ENCODE measurements at places on chromosomes 2 and 18.

GRCh38 chr2:55048508-55049042 lies 1.7 kb downstream of the RTN4 start:
- DNase-seq: no peak

DNA sequence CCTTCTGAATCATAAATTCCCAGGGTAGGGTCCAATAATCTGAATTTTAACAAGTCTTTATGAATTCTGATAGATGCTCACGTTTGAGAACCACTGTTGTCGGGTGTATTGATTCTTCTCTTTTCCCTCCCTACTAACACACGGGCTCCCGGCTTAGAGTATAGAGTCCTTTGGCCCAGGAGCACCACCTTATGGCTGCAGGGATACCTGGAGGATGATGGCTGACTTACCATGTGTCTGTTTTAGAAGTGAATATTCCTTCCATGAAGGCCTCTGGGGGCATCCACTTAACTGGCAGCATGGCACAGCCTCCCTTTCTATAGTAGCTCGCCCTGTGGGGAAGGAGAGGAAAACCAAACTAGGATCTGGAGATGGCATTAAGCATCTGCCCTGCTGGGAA lies 91.7 kb downstream of the CLIP4 start:
- DNase-seq: no peak

- peak; percentile 57 for DNase-seq
Observed at GRCh38 chr2:191758518-191759507, 80.9 kb downstream of the NABP1 start.

DNA sequence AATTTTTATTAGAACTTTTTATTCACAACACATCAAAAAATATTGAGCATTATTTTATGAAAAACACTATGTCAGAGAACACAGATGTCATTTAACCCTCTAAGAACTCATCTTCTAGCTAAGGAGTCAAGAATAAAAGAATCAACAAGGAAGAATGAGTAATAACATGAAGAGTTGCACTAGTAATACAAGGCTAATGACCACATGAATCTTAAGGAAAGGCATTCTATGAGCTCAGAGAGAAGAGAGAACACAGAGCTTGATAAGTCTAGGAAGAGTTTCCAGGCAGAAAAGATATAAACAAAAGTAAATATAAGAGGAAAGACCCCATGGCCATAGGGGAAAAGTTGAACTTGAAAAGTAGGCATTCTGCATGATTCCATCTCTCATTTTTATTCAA lies 166.5 kb downstream of the MAIP1 start:
- no peak for DNase-seq

DNA sequence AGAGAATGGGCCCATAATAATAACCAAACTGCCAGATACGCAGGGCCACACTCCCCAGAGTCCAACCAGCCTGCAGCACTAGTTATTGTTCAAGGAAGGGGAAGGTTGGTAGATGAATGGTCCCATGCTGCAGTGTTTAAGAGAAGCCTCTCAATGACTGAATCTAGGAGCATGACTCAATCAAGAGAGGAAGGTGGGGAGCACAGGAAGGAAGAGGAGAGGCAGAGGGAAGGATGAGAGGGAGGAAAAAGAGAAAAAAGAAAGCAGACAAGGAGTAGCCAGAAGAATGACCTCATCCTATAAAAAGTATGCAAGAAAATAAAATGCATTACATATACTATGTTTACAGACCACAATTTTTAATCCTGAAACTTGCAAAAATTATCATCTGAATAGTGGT lies 174.5 kb downstream of the TCF4 start:
- no peak for DNase-seq

GRCh38 chr2:109452318-109453305 lies 161.2 kb downstream of the SEPTIN10 start:
- no peak for DNase-seq

- no peak for DNase-seq
Observed at GRCh38 chr2:201084863-201085262, 13.1 kb downstream of the NDUFB3 start.

GRCh38 chr2:65666156-65666725 lies 233.8 kb upstream of the SPRED2 start:
- DNase-seq: no peak

DNA sequence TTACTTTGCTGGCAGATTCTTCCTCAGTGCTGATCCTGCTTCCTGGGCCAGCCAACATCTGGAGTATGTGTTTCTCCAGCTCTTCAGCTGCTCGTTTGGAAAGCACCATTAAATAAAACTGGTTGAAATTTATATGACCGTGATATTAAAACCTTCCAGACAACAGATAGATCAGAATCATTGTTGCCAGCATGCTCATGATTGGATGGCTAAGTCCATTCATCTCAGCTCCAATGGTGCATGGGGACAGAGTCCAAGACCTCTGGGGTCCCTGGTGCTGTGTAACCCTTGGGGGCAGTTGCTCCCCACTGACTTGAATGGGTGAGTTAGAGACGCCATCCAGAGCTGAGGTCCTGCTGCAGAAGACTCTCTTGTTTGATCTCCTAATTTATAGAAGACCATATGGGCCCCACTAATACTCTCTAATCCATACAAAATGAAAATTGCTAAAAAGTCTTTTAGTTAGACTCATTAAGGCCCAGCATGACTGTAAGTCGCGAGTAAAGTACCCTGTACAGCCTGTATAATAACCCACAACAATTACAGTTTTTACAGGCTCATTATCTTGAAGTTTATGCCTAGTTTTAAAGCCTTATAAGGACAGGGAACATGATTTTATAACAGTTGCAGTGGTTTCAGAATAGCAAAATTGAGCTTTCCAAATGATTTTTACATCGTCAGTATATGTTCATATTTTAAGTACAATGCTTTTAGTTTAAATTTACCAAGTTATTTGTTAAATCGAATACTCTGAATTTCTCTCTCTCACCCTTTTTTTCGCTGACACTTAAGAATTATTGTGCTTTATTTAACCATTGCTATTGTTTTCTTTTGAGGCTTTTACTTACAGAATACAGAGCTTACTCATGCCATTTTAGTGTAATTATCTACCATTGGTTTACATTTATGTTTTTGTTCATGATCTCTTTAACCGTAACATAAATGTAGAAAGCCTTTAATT lies 60.0 kb downstream of the CABLES1 start:
- no peak for DNase-seq

GRCh38 chr2:17649026-17649425 lies 104.6 kb downstream of the SMC6 start:
- no peak for DNase-seq

DNA sequence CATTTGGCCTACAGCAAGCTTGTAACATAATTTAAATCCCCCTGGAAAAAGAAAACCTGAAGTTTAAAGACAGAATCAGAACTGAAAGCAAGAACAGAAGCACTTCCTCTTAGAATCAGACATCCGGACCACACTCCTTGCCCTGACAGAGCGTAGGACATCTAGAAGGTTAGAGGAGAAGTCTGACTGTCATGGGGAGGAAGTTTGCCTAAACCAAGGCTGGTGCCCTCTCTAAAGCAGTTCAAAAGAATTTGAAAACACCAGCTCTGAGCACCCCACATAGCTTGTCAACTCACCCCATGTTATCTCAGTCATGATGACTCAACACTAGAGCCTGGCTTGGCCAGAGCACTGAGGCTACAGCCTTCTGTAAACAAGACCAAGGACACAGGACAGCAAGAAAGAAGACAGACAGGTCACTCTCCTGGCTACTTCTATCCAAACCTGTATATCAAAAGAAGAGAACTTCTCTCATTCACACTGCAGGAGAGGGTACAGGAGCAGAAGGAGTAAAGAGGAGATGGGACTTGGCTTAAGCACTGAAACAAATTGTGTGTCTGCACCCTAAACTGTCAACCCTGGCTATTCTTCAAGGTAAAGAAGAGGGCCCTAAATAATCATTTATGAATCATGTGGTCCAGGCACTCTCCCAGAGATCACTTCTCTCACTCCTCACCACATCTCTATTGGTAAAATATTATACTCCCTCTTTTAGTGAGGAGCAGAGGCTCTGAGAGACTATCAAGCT lies 198.6 kb downstream of the MEMO1 start:
- DNase-seq: no peak

- DNase-seq: no peak
Observed at GRCh38 chr2:152573168-152573567, 144.1 kb downstream of the PRPF40A start.

GRCh38 chr2:65579506-65580235 lies 147.3 kb upstream of the SPRED2 start:
- no peak for DNase-seq

DNA sequence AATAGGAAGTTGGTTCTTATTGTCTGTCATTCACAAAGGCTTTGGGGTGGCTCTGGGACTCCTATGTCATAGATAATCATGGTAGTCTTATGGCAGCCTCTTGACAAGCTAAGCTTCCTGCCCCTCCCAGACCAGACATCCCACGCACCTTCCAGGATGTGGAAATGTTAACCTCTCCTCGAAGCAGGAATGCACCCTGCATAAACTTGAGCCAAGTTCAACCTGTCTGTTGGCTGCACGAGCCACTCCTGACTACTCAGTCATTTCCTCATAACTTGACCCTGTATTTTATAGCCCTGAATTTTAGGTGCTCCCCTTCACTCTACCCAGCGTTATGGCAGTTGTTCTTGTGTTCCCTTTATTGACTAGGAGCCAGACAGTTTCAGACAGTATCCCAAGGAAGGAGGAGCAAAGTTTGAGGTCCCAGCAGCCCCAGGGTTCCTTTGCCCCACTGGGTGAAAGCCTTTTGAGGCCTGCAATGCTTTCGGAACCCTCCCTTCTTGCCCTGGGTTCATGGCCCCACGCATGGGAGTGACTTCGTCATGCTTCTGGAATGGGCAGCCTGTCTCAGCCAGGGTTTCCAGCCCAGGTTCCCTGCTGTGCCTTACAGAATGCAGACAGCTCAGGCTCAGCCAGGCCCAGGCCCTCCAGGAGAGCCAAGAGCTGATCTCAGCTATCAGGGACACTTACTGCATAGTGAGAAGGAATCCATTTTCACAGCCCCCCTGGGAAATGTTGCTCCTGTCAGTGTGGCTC lies 15.6 kb upstream of the INO80C start:
- no peak for DNase-seq

GRCh38 chr2:123692121-123692520 lies 333.0 kb upstream of the CNTNAP5 start:
- no peak for DNase-seq

DNA sequence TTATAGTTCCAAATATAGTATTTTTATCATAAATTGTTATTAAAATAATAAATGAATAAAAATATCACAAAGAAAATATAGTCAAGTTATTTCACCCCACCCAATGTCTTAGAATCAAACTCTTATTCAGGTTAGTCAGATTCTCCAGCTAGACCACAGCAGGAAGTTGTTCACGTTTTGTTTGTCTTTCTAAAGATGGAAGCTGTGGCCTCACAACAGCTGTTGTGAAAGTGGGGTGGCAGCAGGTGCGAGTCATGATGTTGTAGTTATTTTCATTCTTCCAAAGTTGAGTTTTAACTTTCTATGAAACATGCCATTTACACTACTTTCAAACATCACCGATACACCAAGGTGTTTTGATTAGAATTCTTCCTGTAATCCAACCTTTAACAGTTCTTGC lies 272.9 kb downstream of the SLC8A1 start:
- DNase-seq: no peak

DNA sequence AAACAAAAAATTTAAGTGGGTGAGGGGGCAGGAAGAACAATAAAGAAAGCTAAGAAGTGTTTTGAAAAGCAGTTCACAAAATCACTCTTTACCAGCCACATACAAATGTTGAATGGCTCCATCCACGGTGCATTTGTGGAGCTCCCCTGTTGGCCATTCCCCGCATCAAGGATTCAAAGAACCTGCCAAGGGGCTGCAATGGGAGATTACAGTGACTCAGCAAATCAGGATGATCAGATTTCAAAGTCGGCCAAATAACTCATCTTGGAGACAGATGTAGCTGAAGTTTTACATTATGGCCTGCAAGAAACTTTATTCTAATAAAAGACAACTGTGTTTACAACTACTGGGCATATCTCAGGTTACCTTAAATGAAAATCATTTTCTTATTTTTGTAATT lies 26.9 kb downstream of the COL4A3 start:
- DNase-seq: no peak

DNA sequence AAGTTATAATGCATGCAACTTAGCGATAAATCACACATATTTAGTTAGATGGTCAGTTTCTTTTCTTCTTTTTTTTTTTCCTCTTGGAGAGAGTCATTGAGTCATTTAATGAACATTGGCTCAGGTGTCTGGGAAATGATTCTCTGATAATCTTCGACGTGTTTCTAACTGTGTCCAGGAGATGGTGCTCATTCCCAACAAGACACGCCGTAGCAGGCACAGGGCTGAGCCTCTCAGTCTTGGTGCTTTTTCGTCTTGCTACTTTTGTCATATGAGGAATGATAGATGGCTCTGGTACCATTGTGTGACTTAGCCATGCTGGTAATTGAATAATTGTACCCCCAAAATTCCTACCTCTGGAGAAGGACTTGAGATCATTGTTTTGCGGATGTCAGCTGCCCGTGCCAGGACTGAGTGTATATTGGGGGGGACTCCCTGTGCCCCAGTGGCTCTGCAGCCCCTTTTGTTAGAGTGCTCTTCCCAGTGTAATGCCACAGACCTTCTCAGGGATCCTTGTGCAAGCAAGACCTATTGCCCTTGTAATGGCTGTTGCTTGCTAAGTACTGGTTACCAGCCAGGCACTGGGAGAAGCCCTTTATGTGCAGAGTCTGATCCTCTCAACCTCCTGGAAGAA lies 107.6 kb upstream of the CYRIA start:
- DNase-seq: peak; percentile 75

DNA sequence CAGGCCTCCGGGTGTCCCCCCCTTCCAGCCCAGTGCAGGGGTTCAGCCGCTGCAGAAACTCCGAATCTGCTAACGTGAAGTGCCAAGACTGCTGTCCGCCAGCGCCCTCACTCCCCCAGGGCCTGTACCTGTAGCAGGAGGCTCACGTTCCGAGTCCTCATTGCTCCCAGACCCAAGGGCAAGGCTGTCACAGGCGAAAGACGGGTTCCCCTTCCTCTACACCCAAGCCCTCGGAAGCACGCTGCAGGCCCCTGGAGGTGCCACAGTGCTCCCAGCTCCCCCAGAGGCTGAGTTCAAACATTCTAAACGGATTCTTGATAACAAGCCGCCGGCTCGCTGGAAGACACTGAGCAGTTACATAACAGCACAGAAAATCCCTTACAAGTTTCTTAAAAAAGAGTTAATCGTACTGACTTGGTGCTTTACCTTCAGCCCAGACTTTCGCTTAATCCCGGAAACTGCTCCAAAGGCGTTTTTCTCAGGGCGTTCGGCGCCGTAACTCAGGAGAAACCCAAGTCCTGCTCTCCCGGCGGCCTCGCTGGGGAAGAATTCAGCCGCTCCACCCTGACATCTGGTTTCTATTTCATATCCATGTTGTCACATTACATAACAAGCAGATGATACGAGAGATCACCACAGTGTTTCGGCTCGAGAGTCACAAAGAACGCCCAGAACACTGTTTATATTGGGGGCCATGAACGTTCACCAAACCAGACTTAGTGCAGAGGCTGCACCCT lies 92.0 kb downstream of the HDAC4 start:
- DNase-seq: no peak

- DNase-seq: no peak
Observed at GRCh38 chr2:237132799-237133198, 47.1 kb downstream of the COPS8 start.

GRCh38 chr2:216388046-216388884 lies 16.0 kb upstream of the MARCHF4 start:
- no peak for DNase-seq
